ENCODE measurements at places on chromosomes 2 and 18. TPM values are rescaled to one million over a fixed set of nuclear protein-coding genes. Genes with fewer than 3 reads are reported as not detected.

CMPK2 gene
- 37.2 TPM for total RNA-seq

NPAS2 gene
- total RNA-seq: 52.5 TPM

ZNF512 gene
- total RNA-seq: 19.5 TPM

ACOXL gene
- total RNA-seq: 38.2 TPM

AKAIN1 gene
- not detected for total RNA-seq

GRCh38 chr2:196259507-196260481 is 88.4 kb upstream of the STK17B start:
- H3K27me3 ChIP-seq: no peaks in the 10 kb centered on the region
- H3K4me1 ChIP-seq: no peaks in the 10 kb centered on the region
- H3K4me3 ChIP-seq: no peak overlapping the region
- no peaks in the 10 kb centered on the region for H3K36me3 ChIP-seq
- peak overlapping the region; percentile 55 for H3K27ac ChIP-seq

DNA sequence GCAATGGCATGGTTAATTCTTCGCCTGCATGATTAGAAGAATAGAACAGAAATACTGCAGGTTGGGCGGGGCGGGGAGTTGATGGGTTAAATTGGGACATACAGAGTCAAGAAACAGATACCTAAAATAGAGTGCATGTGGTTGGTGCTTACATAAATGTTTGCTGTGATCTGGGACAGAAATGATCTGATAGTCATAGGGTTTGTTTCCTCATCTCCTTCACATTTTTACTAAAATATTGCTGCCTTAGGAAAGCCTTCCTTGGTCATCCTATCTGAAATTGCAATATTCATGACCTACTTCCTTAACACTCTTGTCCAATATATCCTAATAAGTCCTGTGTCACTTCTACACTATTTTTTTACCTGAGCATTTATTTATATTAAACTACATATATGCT is 163.9 kb downstream of the TMEFF2 start:
- no peak overlapping the region for H3K4me3 ChIP-seq
- H3K4me1 ChIP-seq: peaks cover 9% of the 10 kb centered on the region
- H3K27ac ChIP-seq: no peak overlapping the region
- H3K27me3 ChIP-seq: no peaks in the 10 kb centered on the region
- DNase-seq: no peak

- no peak overlapping the region for H3K4me3 ChIP-seq
- no peaks in the 10 kb centered on the region for H3K4me1 ChIP-seq
- no peaks in the 10 kb centered on the region for H3K36me3 ChIP-seq
- no peaks in the 10 kb centered on the region for H3K27me3 ChIP-seq
- H3K27ac ChIP-seq: no peak overlapping the region
- no peak for DNase-seq
These were observed 111.9 kb downstream of the EPC2 start for GRCh38 chr2:148756292-148756975.

GRCh38 chr2:233174137-233174536 is 77.3 kb upstream of the ATG16L1 start:
- peaks cover 47% of the 10 kb centered on the region for H3K36me3 ChIP-seq
- no peak overlapping the region for H3K4me3 ChIP-seq
- no peak for DNase-seq
- no peak overlapping the region for H3K27ac ChIP-seq
- no peaks in the 10 kb centered on the region for H3K27me3 ChIP-seq
- no peaks in the 10 kb centered on the region for H3K4me1 ChIP-seq

GRCh38 chr2:191264647-191265081 is 19.5 kb downstream of the MYO1B start:
- no peak overlapping the region for H3K27ac ChIP-seq
- H3K4me1 ChIP-seq: peaks cover 15% of the 10 kb centered on the region
- H3K4me3 ChIP-seq: no peak overlapping the region
- no peaks in the 10 kb centered on the region for H3K27me3 ChIP-seq
- no peaks in the 10 kb centered on the region for H3K36me3 ChIP-seq
- DNase-seq: no peak

- H3K27me3 ChIP-seq: no peaks in the 10 kb centered on the region
- no peak overlapping the region for H3K4me3 ChIP-seq
- no peak overlapping the region for H3K27ac ChIP-seq
- no peak for DNase-seq
These were observed 48.1 kb upstream of the SLC39A10 start for GRCh38 chr2:195608768-195609454.

GRCh38 chr2:67627456-67628207 is 230.5 kb downstream of the ETAA1 start:
- no peak overlapping the region for H3K4me3 ChIP-seq
- H3K4me1 ChIP-seq: no peaks in the 10 kb centered on the region
- DNase-seq: no peak
- H3K27ac ChIP-seq: no peak overlapping the region
- H3K36me3 ChIP-seq: no peaks in the 10 kb centered on the region

DNA sequence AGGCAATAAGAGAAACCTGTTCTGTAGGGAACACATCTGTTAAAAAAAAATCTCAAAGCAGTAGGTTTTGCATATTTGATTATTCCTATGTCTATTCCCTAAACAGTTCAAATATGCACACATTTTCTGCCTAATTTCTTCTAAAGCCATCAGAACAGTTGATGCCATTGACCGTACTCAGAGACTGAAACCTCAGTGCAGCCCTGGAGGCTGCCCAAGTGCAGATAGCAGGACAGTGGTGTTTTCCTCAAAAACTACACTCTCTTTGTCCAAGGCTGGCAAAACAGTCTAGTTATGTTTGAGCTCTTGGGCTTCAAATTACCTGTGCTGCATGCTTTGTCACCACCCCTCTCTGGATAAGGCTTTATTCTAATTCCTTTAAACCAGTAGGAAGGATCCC is 23.3 kb upstream of the NFE2L2 start:
- H3K27me3 ChIP-seq: no peaks in the 10 kb centered on the region
- H3K36me3 ChIP-seq: peaks cover 4% of the 10 kb centered on the region
- no peak overlapping the region for H3K4me3 ChIP-seq

DNA sequence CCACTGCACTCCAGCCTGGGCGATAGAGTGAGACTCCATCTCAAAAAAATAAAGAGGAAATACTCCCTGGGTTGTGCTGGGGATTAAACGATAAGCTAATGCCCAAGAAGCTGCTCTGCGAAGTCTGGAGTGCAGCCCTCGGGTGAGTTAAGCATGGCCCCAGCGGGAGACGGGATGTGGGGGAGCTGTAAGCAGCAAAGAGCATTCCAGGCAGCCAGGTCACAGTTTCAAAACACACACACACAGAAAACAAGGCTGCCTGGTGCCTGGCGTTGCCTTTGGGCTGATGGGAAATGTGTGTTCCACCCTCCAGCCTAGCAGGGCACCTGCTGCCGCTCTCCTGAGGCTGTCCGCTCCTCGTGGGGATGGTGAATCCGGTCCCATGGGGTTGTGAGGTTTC is 24.1 kb downstream of the ODC1 start:
- H3K4me1 ChIP-seq: no peaks in the 10 kb centered on the region
- peaks cover 87% of the 10 kb centered on the region for H3K36me3 ChIP-seq
- no peaks in the 10 kb centered on the region for H3K27me3 ChIP-seq
- H3K27ac ChIP-seq: no peak overlapping the region
- H3K4me3 ChIP-seq: no peak overlapping the region

- peak overlapping the region; percentile 89 for H3K27ac ChIP-seq
- H3K36me3 ChIP-seq: no peaks in the 10 kb centered on the region
- H3K4me3 ChIP-seq: peak overlapping the region; percentile 66
- peak; percentile 88 for DNase-seq
- H3K27me3 ChIP-seq: no peaks in the 10 kb centered on the region
- H3K4me1 ChIP-seq: peaks cover 47% of the 10 kb centered on the region
These were observed 24.2 kb downstream of the TNS1 start for GRCh38 chr2:217978536-217979150.

- H3K4me3 ChIP-seq: no peak overlapping the region
- no peaks in the 10 kb centered on the region for H3K27me3 ChIP-seq
- H3K36me3 ChIP-seq: no peaks in the 10 kb centered on the region
- peaks cover 35% of the 10 kb centered on the region for H3K4me1 ChIP-seq
These were observed 60.6 kb downstream of the DIPK1C start for GRCh38 chr18:74396171-74397169.

DNA sequence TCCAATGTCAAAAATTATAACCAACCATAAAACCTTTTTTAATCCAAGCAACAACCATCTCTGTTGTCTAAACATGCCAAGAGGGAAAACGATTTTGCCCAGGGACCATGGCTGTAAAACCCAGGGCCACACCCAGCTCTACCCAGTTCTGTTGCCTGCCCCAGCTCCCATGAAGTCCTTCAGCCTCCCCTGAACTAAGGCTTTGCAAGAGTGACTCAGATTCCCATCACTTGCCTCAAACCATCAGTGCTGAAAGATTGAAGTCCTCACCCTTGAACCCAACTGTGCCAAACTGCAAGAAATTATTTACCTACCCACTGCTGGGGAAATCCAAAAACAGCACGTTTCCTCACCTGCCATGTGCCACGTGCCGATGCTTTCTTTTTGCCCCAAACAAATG is 102.5 kb downstream of the TFCP2L1 start:
- H3K27me3 ChIP-seq: no peaks in the 10 kb centered on the region
- H3K4me1 ChIP-seq: no peaks in the 10 kb centered on the region
- no peak overlapping the region for H3K27ac ChIP-seq
- no peaks in the 10 kb centered on the region for H3K36me3 ChIP-seq

DNA sequence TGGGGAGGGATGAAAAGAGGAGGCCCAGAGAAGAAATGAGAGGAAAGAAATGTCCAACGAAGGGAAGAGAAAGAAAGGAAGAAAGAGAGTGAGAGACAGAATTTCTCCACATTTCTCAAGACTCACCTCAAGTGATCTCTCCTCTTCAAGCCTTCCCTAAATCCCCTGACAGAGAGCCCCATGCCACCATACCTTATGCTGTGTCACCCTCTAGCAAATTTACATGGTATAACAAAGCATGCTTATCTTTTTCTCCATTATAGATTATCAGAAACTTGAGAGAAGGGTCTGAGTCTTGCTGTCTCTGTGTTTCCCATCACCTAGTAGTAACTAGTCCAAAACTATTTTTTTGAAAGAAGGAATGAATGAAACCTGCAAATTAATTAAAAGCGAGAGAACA is 1208.4 kb downstream of the DPP10 start:
- DNase-seq: no peak
- H3K4me1 ChIP-seq: no peaks in the 10 kb centered on the region
- no peak overlapping the region for H3K4me3 ChIP-seq
- H3K27ac ChIP-seq: no peak overlapping the region
- no peaks in the 10 kb centered on the region for H3K36me3 ChIP-seq

- no peak overlapping the region for H3K4me3 ChIP-seq
- H3K36me3 ChIP-seq: peaks cover 41% of the 10 kb centered on the region
- DNase-seq: no peak
- no peaks in the 10 kb centered on the region for H3K27me3 ChIP-seq
- H3K27ac ChIP-seq: no peak overlapping the region
- H3K4me1 ChIP-seq: peaks cover 18% of the 10 kb centered on the region
These were observed 1.8 kb downstream of the TMX3 start for GRCh38 chr18:68713131-68713530.

DNA sequence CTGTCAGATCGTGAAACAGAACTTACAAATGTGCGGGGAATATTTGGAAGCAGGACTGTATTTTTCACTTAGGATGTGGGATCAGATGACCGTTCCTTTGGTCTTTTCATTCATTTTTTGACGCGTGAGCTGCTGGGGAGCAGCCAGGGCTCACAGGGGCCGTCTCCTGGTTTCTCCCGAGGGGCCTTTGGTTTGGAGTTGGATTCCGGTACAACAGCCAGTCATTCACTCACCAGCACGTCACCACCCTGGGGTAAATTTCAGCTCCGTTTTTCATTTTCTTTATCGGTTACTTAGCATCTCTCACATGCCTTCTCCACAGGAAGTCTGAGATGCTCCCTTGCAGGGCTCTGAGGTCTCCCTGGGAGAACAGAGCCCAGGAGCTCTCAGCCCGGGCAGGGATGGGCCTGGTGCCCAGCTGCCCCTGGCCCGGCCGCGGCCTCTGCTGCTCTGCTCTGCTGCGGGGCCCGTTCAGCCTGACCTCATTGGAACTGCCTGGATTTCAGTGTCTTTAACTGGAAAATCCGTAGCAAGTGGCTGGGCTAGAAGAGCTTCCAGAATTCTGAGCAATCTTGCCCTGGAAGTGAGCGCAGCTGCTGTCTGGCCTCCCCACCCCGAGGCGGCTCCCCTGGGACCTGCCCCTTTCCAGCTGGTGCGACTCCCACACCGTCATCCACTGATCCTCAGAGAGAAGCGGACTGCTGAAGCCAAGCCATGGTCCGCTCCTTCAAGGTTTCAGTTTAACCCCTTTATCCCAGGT is 335.6 kb downstream of the EIPR1 start:
- H3K27me3 ChIP-seq: no peaks in the 10 kb centered on the region
- H3K27ac ChIP-seq: no peak overlapping the region
- no peaks in the 10 kb centered on the region for H3K36me3 ChIP-seq

DNA sequence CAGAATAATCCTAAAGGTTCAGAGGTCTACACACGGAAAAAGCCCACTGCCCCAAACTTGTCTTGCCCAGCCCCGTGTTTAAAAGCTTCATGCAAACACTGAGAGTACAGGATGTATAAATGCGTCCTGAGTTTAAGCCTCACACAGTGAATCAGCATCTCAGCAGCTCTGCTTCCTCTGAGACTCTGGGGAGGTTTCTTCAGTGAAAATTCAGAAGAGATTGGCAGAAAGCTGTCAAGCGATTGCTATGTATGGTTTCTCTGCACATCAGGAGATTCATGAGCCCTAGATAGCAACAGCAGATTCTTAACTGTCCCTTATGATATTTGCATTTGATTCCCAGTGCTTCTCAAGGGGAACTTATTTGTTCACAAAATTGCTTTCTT is 27.1 kb downstream of the CRACDL start:
- peak overlapping the region; percentile 62 for H3K27ac ChIP-seq
- peaks cover 36% of the 10 kb centered on the region for H3K4me1 ChIP-seq
- H3K27me3 ChIP-seq: no peaks in the 10 kb centered on the region
- H3K36me3 ChIP-seq: no peaks in the 10 kb centered on the region
- H3K4me3 ChIP-seq: no peak overlapping the region

GRCh38 chr2:71532327-71532726 is 79.0 kb downstream of the DYSF start:
- no peak for DNase-seq
- H3K27me3 ChIP-seq: no peaks in the 10 kb centered on the region
- peaks cover 46% of the 10 kb centered on the region for H3K36me3 ChIP-seq
- peaks cover 6% of the 10 kb centered on the region for H3K4me1 ChIP-seq
- H3K4me3 ChIP-seq: no peak overlapping the region
- no peak overlapping the region for H3K27ac ChIP-seq

GRCh38 chr18:37935086-37935485 is 369.5 kb upstream of the CELF4 start:
- no peak overlapping the region for H3K4me3 ChIP-seq
- no peak for DNase-seq
- no peaks in the 10 kb centered on the region for H3K27me3 ChIP-seq
- H3K36me3 ChIP-seq: no peaks in the 10 kb centered on the region

- no peak overlapping the region for H3K4me3 ChIP-seq
- H3K27ac ChIP-seq: no peak overlapping the region
- no peaks in the 10 kb centered on the region for H3K27me3 ChIP-seq
- H3K4me1 ChIP-seq: peaks cover 7% of the 10 kb centered on the region
These were observed 397.3 kb downstream of the ARHGAP15 start for GRCh38 chr2:143526498-143526897.
